ENCODE measurements at places on chromosomes 3 and 15. TPM values are rescaled to one million over a fixed set of nuclear protein-coding genes. Genes with fewer than 3 reads are reported as not detected.

GRCh38 chr15:91908391-91908790, 54.9 kb downstream of the SLCO3A1 start:
- DNase-seq: no peak

- no peak for DNase-seq
Observed at GRCh38 chr15:33756961-33757360, 211.3 kb upstream of the CHRM5 start.

GRCh38 chr15:57684491-57685151, 21.9 kb upstream of the POLR2M start:
- no peak for DNase-seq

GRCh38 chr3:186978712-186979111, 48.4 kb downstream of the ST6GAL1 start:
- DNase-seq: no peak

DNA sequence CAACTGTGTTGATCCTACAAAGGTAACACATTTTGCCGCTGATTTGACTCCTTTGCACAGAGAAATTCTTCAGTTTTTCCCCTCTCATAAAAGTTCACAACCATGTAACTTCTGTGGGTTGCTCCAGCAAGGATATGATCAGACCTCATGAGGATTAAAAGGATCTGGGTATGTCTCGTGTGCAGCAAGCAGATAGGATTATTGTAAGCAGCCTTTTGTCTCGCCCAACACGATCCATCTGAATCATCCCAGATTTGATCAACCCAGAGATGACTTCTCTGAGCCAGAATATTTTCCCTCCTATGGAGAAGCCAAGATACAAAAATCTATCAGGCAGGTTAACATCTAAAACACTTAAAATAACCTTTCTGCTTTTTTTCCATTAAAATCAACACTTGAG, 12.8 kb upstream of the BNIP2 start:
- DNase-seq: no peak

- DNase-seq: no peak
Observed at GRCh38 chr3:15919971-15920370, 122.2 kb upstream of the ANKRD28 start.

DNA sequence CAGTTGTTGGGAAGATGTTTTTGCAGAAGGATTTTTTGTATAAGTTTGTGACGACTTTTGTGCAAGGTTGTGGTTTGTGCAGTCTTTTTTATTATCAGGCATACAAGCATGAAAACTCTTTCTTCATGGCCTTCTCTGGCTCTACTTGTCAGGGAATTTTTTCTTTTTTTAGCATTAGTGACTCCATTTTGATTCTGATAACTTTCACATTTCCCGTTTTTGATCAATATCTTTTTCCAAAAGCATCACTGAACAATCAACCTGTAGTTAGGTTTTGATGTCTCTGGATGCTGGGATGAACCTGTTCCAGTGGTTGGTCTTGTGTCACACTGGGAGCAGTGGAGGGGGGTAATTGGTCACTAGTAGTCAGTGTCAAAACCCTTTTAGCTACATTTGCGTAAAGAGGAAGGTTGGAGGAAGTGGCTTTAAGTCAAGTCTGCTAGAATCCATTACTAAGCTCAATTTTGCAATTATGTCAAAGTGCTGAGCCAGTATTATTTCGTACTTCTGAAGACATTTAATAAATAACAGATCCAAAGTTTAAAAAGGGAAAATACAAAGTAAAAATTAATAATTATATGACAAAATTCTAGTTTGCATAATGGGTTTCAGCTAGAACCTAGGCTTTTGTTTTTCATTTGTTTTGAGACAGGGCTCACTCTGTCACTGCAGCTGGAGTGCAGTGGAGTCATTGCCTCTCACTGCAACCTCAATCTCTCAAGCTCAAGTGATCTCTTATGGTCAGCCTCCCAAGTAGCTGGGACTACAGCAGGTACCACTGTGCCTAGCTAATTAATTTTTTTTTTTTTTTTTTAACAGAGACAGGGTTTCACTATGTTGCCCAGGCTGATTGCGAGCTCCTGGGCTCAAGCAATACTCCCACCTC, 18.8 kb upstream of the CFAP161 start:
- DNase-seq: no peak

GRCh38 chr3:114418724-114419543, 125.1 kb downstream of the TIGIT start:
- DNase-seq: no peak

DNA sequence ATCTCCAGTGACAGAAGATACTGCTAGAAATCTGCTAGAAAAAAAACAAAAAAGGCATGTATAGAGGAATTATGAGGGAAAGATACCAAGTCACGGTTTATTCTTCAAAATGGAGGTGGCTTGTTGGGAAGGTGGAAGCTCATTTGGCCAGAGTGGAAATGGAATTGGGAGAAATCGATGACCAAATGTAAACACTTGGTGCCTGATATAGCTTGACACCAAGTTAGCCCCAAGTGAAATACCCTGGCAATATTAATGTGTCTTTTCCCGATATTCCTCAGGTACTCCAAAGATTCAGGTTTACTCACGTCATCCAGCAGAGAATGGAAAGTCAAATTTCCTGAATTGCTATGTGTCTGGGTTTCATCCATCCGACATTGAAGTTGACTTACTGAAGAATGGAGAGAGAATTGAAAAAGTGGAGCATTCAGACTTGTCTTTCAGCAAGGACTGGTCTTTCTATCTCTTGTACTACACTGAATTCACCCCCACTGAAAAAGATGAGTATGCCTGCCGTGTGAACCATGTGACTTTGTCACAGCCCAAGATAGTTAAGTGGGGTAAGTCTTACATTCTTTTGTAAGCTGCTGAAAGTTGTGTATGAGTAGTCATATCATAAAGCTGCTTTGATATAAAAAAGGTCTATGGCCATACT, 4.0 kb downstream of the B2M start:
- DNase-seq: no peak

The U2SURP gene
- total RNA-seq: 106 TPM
